ENCODE measurements at places on chromosomes 4 and X.
A peak's percentile ranks its signal among the peaks of the same experiment; 100 is the strongest.

DNA sequence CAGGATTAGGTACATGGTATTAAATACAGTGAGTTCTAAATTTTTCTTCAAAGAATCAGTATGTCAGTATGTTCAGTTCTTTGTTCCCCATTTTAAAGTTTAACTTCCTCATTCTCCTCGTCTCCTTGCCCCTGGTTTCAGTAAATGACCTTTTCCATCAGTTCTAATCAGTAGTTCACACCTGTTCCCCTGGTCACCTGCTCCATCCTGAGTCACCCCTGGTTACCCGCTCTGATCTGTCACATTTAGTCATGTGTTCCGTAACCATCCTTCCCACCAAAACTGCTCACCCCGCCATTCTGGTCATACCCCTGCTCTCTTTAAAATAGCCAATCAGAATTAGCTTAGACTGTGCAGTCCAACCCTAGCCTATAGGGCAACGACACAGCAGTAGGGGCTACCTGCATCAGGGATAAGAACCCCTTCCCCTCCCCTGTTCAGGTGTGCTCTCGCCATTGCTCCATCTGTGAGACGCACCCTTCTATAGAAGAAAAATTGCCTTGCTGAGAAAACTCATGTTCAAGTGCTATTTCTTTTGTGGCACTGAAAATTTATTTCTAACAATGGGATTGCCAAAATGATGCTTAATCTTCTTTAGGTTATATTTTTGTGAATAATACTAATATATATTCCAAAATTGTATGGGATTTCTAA, 181.3 kb downstream of the OR13H1 start:
- H3K36me3 ChIP-seq = no peaks in the 10 kb centered on the region
- no peak overlapping the region for H3K27ac ChIP-seq
- H3K4me3 ChIP-seq = no peak overlapping the region
- H3K27me3 ChIP-seq = no peaks in the 10 kb centered on the region

GRCh38 chr4:76569706-76570105, 134.7 kb downstream of the SHROOM3 start:
- no peaks in the 10 kb centered on the region for H3K36me3 ChIP-seq
- no peak overlapping the region for H3K27ac ChIP-seq
- no peak overlapping the region for H3K4me3 ChIP-seq
- no peak for DNase-seq

DNA sequence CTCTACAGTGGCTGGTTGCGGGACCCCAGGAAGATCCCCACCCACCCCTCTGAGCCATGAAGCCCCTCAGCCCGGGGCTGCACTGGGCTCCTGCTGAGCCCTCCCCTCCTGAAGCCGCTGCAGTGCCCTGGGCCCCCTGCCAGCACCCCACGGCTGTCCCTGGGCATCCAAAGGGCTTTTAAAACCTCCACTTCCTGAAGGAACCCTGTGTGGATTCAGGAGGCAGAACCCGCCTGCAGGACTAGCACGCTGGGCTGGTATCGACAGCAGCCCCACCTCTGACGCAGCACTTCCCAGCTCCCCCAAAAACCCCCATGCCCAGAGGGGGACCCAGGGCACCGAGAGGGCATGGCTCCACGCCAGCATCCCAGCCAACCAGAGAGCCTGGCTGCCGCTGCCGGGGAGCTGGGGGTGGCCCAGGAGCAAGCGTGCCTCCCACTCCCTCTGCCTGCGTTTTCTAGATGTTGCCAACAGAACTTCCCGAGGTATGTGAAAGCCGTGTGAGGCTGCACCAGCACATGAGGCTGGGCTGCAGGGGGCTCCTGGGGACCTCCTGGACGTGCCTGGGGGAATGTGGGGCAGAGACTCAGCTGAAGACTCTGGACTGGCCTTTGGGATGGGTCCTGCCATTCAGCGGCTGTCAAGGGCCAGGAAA, 6.3 kb downstream of the MXD4 start:
- no peak overlapping the region for H3K27ac ChIP-seq
- no peaks in the 10 kb centered on the region for H3K27me3 ChIP-seq
- no peak for DNase-seq
- no peak overlapping the region for H3K4me3 ChIP-seq

DNA sequence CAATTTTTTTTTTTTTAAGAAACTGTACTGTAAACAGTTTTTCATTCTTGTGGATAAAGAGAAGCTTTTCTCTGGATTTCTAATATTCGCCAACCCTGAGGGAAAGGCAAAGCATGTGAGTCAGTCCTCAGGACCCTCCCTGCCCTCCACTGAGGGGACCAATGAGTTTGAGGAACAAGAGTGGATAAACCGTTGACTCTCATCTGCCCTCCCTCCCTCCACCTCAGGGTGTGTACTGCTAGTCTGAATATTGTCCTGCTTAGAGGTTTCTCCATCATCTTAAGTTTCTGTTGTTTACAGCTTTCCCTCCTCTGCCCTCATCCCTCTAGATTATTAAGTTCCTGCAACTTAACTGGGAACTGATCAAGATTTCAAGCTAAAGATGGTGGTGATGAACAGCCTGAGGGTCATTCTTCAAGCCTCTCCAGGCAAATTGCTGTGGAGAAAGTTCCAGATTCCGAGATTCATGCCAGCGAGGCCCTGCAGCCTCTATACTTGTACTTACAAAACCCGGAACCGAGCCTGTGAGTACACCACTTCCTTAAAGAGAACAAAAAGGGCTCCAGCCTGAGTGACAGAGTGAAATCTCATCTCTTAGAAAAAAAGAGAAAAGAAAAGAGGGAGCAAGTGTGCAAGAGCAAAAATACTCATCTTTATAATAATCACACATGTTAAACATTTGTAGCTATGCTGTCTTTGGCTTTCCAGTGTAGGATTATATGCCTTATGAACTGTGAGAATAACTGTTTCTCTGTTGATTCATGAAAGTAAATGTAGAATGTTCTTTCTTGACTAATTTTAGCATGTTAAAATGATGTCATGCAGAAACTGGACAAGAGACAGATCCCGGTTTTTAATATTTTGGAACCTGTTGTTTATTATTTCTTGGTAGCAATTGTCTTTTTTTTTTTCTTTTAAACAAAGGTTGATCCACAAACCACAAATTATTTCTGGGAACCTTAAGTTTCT, 11.9 kb downstream of the CA5B start:
- H3K4me1 ChIP-seq = peaks cover 54% of the 10 kb centered on the region
- peaks cover 28% of the 10 kb centered on the region for H3K36me3 ChIP-seq
- peak overlapping the region; percentile 99 for H3K27ac ChIP-seq
- no peaks in the 10 kb centered on the region for H3K27me3 ChIP-seq

DNA sequence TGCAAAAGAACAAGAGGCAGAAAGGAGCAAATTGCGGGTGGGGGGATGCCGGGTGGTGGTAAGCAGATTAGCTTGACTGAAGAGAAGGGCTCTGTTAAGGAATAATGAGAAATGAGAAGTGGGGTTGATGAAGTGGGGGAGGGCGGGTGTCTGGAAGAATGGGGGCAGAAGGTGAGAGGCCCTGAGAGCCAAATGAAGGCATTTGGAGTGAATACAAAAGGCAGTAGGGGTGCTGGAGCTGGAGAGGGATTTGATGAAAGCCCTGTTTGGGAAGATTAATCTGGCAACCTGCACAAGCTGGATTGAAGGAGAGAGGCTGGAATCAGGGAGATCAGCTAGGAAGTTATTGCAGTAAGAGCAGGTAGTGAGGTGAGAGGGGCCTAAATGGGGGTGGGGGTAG, 82.1 kb downstream of the GUCY2F start:
- DNase-seq = no peak
- no peaks in the 10 kb centered on the region for H3K4me1 ChIP-seq
- H3K4me3 ChIP-seq = no peak overlapping the region
- peaks cover 9% of the 10 kb centered on the region for H3K27me3 ChIP-seq
- H3K36me3 ChIP-seq = no peaks in the 10 kb centered on the region

- H3K36me3 ChIP-seq = peaks cover 12% of the 10 kb centered on the region
- H3K27ac ChIP-seq = peak overlapping the region; percentile 84
- no peaks in the 10 kb centered on the region for H3K27me3 ChIP-seq
- H3K4me1 ChIP-seq = peaks cover 25% of the 10 kb centered on the region
- no peak for DNase-seq
These were observed 1.6 kb downstream of the SEPTIN11 start for GRCh38 chr4:76950956-76951671.

- no peak overlapping the region for H3K27ac ChIP-seq
- no peak overlapping the region for H3K4me3 ChIP-seq
- no peak for DNase-seq
- H3K36me3 ChIP-seq = no peaks in the 10 kb centered on the region
- H3K4me1 ChIP-seq = no peaks in the 10 kb centered on the region
These were observed 15.4 kb downstream of the SORCS2 start for GRCh38 chr4:7207628-7208231.

GRCh38 chr4:166091912-166092510, 219.0 kb downstream of the TLL1 start:
- no peak overlapping the region for H3K27ac ChIP-seq
- H3K4me3 ChIP-seq = no peak overlapping the region
- DNase-seq = no peak
- no peaks in the 10 kb centered on the region for H3K27me3 ChIP-seq
- no peaks in the 10 kb centered on the region for H3K36me3 ChIP-seq
- H3K4me1 ChIP-seq = no peaks in the 10 kb centered on the region

DNA sequence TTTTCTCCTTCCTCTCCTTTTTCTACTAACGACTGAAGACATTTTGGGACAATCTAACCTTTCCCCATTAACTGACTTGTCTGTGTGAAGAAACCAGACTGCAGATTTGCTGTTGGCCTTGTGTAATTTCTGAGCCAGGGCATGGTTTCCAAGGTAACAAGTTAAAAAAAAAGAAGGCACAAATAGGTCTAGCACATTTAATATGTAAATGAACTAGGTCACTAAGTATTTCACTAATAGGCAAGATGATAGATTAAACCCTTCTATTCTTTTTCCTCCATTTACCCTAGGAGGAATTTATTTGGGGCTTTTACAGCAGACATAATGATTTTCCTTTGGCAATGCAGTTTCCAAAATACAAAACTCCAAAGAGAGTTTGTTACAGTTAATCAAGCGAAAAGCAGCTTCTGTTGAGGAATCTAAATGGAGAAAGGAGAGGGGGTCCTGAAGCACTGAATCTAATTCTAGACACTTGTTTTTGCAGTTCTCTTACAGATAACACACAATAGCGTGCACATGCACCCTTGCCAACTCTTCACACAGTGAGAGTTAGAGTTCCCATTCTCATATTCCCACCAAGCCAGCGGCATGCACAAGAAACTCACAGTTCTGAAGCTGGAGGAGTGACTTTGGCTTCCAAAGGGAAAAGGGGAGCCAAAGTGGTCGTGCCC, 72.0 kb downstream of the TSPAN5 start:
- no peaks in the 10 kb centered on the region for H3K27me3 ChIP-seq
- no peak for DNase-seq
- peaks cover 16% of the 10 kb centered on the region for H3K4me1 ChIP-seq
- no peak overlapping the region for H3K27ac ChIP-seq
- no peaks in the 10 kb centered on the region for H3K36me3 ChIP-seq

DNA sequence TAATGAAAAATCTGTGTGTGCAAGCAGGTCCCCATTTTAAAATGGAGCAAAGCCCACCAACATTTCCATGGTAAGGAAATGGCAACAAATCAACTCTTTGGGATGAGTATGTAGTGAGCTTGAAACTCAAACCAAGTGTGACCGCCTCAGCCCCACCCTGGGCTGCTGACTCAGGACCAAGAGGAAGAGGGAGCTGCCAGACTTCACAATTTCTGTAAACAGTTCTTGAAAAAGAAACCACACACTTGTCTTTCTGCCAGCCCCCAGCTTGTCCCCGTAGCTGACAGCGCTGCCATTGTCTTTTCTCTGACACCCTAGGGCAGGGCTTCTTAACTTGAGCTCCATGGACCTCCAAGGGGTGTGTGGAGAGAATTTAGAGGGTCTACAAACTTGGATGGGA, 10.3 kb downstream of the RTL5 start:
- H3K4me1 ChIP-seq = peaks cover 57% of the 10 kb centered on the region
- H3K27ac ChIP-seq = peak overlapping the region; percentile 94
- peaks cover 2% of the 10 kb centered on the region for H3K36me3 ChIP-seq
- H3K4me3 ChIP-seq = peak overlapping the region; percentile 42

DNA sequence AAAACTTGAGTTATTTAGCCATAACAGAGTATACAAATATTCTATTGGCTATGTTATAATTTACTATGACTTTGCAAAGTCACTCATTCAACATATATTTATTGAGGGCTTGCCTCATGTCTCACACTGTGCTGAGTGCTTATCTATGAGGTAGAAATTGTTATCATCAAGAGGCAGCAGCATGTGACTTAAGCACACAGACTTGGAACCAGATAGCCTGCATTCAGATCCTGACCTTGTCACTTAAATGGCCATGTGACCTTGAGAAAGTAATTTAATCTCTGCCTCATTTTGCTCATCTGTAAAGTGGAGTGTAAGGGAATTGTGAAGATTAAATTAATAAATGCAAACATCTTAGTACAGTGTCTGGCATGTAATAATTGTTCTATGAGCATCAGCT, 10.1 kb upstream of the EXOSC9 start:
- peaks cover 39% of the 10 kb centered on the region for H3K27me3 ChIP-seq
- no peaks in the 10 kb centered on the region for H3K36me3 ChIP-seq
- H3K27ac ChIP-seq = no peak overlapping the region
- H3K4me1 ChIP-seq = peaks cover 8% of the 10 kb centered on the region
- no peak for DNase-seq

- peak overlapping the region; percentile 83 for H3K4me3 ChIP-seq
- H3K27ac ChIP-seq = peak overlapping the region; percentile 32
- H3K4me1 ChIP-seq = peaks cover 24% of the 10 kb centered on the region
These were observed 2.1 kb downstream of the GAB3 start for GRCh38 chrX:154748712-154749339.

DNA sequence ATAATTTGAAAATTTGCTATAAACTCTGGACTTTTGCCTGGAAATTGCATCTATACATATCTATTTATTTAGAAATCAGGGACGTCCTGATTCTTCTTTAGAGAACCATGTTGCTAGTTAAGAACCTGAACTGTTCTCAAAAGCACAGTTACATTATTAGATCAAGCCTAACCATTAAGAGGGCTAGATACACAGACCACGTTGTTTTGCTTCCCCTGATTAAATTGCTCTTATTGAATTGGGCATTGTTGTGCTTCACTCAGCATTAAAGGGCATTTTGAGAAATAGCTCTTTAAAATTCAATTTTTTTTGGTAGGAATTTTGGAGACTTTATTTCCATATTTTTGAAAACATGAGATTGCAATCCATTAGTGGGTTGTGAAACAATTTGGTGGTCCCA, 44.4 kb downstream of the FIP1L1 start:
- no peak for DNase-seq
- peaks cover 6% of the 10 kb centered on the region for H3K36me3 ChIP-seq
- H3K27ac ChIP-seq = no peak overlapping the region
- no peak overlapping the region for H3K4me3 ChIP-seq
- peaks cover 27% of the 10 kb centered on the region for H3K4me1 ChIP-seq
- H3K27me3 ChIP-seq = no peaks in the 10 kb centered on the region

- DNase-seq = no peak
- H3K27ac ChIP-seq = no peak overlapping the region
- peaks cover under 1% of the 10 kb centered on the region for H3K36me3 ChIP-seq
- no peaks in the 10 kb centered on the region for H3K4me1 ChIP-seq
- no peak overlapping the region for H3K4me3 ChIP-seq
These were observed 82.1 kb upstream of the IQCM start for GRCh38 chr4:149897783-149898182.

DNA sequence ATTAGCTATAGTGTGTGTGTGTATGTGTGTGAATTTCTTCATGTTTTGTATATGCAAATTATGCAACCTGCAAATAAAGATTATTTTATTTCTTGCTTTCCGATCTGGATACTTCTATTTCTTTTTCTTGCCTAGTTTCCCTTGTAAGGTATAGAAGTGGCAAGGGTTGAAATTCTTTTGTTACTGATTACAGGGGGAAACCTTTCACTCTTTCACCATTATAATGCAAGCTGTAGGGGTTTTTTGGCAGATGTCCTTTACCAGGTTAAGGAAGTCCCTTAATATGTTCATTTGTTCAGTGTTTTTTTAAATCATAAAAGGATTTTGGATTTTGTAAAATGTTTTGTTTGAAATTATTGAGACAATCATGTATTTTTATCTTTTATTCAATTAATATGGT, 44.3 kb upstream of the PDE5A start:
- H3K27ac ChIP-seq = no peak overlapping the region
- H3K36me3 ChIP-seq = no peaks in the 10 kb centered on the region
- H3K4me3 ChIP-seq = no peak overlapping the region
- H3K4me1 ChIP-seq = no peaks in the 10 kb centered on the region
- DNase-seq = no peak
- H3K27me3 ChIP-seq = peaks cover 10% of the 10 kb centered on the region
